ENCODE measurements at places on chromosomes 7 and 10. TPM values are rescaled to one million over a fixed set of nuclear protein-coding genes. Genes with fewer than 3 reads are reported as not detected.

Gene MPP7
- total RNA-seq: 11.5 TPM

Gene PDSS1
- 4.9 TPM for total RNA-seq

Gene NRG3
- total RNA-seq: 3.4 TPM

Gene SPAG6
- not detected for total RNA-seq

Gene KIAA1217
- total RNA-seq: 31.3 TPM

Gene LIPM
- not detected for total RNA-seq

Gene GPR146
- total RNA-seq: 9.4 TPM

Gene FAM107B
- total RNA-seq: 12.0 TPM

Gene ING3
- 16.7 TPM for total RNA-seq

Gene MYOZ1
- total RNA-seq: 101 TPM

Gene EIF4H
- 202 TPM for total RNA-seq

Gene PGAM2
- 1,159 TPM for total RNA-seq

Gene TCAF2
- total RNA-seq: 0.41 TPM

Gene SLC26A5
- total RNA-seq: not detected

Gene ITGB8
- total RNA-seq: 3.6 TPM

Gene NXPH1
- not detected for total RNA-seq

Gene GLI3
- total RNA-seq: 2.4 TPM

Gene C10orf105
- total RNA-seq: not detected

Gene AQP1
- total RNA-seq: 225 TPM

Gene CPN1
- total RNA-seq: not detected

Gene GRM3
- 0.14 TPM for total RNA-seq

Gene FFAR4
- 0.49 TPM for total RNA-seq

Gene HOXA4
- total RNA-seq: 0.39 TPM

Gene SORCS3
- 0.11 TPM for total RNA-seq

Gene TEX36
- not detected for total RNA-seq

Gene TMEM139
- 4.7 TPM for total RNA-seq

Gene NEUROG3
- total RNA-seq: not detected

Gene GPRIN2
- not detected for total RNA-seq

Gene ANKRD61
- total RNA-seq: not detected

Gene EPHB4
- 51.4 TPM for total RNA-seq

Gene GALNT17
- total RNA-seq: 9.0 TPM

Gene SPDYE2B
- total RNA-seq: not detected

Gene ZNF488
- total RNA-seq: not detected

Gene BICC1
- total RNA-seq: 11.9 TPM
